Muscle of leg (tissue), 16 donors: ENCODE measurements at places on chromosomes 2 and 18. TPM values are rescaled to one million over a fixed set of nuclear protein-coding genes. Genes with fewer than 3 reads are reported as not detected.

Gene LIMS2
- 7.7 TPM for total RNA-seq

Gene EVX2
- total RNA-seq: 0.18 TPM

- no peak for DNase-seq
- no peaks in the 10 kb centered on the region for H3K4me1 ChIP-seq
- H3K27ac ChIP-seq: no peak overlapping the region
These were observed 463.5 kb upstream of the NETO1 start for GRCh38 chr18:73331212-73331772.

Gene ITM2C
- total RNA-seq: 101 TPM

Gene ZC3H6
- total RNA-seq: 8.2 TPM

GRCh38 chr2:88049622-88050021 lies 6.0 kb downstream of the KRCC1 start:
- no peaks in the 10 kb centered on the region for H3K36me3 ChIP-seq
- peaks cover 7% of the 10 kb centered on the region for H3K4me1 ChIP-seq
- H3K27me3 ChIP-seq: no peaks in the 10 kb centered on the region
- no peak for DNase-seq
- H3K4me3 ChIP-seq: no peak overlapping the region

DNA sequence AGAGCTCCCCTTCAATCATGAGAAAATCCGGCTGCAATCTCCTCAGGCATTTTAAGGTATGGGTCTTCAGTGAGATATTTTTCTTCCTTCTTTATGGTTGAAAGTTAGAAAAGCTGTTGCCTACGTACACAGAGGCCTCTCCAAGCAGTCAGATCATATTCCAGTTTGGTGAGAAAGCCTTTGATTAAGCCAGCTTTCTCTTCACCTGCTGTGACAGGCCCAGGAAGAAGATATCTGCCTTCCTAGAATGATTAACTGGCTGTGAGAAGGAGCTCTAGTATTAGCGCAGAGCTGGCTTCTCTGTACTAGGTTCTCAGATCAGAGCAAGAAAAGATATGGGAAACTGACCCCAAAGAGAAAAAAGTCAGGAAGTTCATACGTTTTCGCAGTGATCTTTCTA lies 585.0 kb upstream of the CHAC2 start:
- H3K27ac ChIP-seq: no peak overlapping the region
- no peaks in the 10 kb centered on the region for H3K27me3 ChIP-seq
- no peaks in the 10 kb centered on the region for H3K36me3 ChIP-seq
- no peak for DNase-seq

DNA sequence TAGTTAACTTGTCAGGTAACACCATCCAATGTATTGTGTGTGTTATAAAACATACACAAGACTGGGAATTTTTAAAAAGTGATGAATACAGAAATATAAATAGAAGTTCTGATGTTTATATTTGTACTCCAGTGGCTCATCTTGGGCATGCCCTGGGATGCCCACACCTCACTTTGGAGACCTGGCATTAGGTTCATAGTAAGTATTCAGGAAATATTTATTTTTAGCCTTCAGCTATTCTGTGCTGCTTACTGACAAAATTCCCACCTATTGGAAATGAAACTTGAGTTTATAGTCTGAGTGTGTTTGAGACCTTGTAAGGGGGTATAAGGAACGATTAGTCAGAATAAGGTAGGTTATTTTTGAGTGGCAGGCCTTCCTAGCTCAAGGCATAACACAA lies 67.5 kb downstream of the MYO1B start:
- H3K27me3 ChIP-seq: no peaks in the 10 kb centered on the region
- DNase-seq: no peak
- H3K4me1 ChIP-seq: peaks cover 1% of the 10 kb centered on the region
- H3K27ac ChIP-seq: no peak overlapping the region
- no peak overlapping the region for H3K4me3 ChIP-seq

DNA sequence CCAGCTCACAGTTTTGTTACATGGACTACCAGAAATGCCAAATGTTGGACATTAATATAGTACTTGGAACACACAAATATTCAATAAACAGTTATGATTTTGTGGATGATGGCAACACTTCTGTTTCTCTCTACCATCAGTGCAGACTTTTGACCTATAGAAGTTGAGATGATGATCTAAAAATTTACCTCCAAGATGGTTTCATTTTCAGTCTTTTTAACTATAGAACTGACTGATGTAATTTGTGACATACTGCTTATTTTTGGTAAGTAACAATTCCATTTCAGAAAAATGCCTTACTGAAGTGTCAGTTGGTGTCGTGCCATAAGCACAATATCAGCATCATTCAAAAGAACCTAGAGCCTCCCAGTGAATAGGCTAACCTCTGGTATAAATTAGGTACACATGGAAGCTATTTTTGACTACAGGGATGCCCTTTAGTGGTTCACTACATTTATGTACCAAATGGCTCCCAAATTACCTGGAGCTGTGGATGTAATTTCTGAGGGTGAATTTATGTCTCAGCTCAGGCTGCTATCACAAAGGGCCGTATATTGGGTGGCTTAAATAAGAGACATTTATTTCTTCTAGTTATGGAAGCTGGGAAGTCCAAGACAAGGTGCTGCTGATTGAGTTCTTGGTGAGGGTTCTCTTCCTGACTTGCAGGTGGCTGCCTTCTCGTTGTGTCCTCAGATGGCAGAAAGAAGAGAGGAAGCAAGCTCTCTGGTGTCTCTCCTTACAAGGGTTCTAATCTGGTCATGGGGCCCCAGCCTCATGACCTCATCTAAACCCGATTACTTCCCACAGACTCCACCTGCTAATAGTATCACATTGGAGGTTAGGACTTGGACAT lies 66.5 kb downstream of the ALPK2 start:
- no peaks in the 10 kb centered on the region for H3K27me3 ChIP-seq
- DNase-seq: no peak
- H3K4me1 ChIP-seq: peaks cover 9% of the 10 kb centered on the region
- no peaks in the 10 kb centered on the region for H3K36me3 ChIP-seq
- H3K4me3 ChIP-seq: no peak overlapping the region
- H3K27ac ChIP-seq: no peak overlapping the region

- H3K27me3 ChIP-seq: no peaks in the 10 kb centered on the region
- no peaks in the 10 kb centered on the region for H3K36me3 ChIP-seq
These were observed 80.8 kb downstream of the GAREM1 start for GRCh38 chr18:32389858-32390257.

DNA sequence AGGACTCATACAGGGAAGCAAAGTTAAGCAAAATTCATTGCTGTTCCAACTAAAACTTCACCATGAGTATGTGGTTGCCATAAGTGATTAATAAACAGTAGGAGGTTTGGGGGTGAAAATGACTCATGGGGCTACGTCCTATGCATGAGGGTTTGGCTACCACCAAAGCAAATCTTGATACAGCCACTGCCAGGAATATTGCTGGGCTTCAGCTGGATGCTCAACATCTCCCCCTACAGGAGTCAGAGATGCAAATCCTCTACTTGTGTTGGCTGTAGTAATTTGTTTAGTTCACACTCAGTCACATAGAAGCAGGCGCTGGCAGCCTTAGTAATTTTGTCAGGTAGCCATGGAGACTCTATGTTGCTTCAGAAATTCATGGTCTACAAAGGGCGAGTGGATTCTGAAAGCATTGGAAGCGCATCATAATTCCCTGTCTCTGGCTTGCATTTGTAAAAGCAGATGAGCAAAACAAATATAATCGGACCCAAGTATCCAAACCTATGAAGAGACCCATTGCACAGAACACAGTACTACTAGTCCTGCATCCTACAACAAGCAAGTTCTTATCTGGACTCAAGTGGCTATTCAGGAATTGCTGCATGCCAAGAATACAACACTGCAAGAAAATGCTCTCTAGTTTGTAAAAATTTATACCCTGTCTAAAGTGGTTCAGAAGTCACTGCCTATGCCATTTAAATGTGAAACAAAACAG lies 76.0 kb downstream of the CD28 start:
- H3K4me3 ChIP-seq: no peak overlapping the region
- H3K36me3 ChIP-seq: no peaks in the 10 kb centered on the region
- peak; percentile 65 for DNase-seq

Gene IL1R2
- 0.18 TPM for total RNA-seq

GRCh38 chr2:73451263-73451972 lies 65.8 kb downstream of the ALMS1 start:
- H3K27ac ChIP-seq: no peak overlapping the region
- no peak overlapping the region for H3K4me3 ChIP-seq
- H3K36me3 ChIP-seq: peaks cover 36% of the 10 kb centered on the region
- peaks cover 6% of the 10 kb centered on the region for H3K4me1 ChIP-seq
- DNase-seq: peak; percentile 14

Gene CFC1B
- total RNA-seq: not detected

DNA sequence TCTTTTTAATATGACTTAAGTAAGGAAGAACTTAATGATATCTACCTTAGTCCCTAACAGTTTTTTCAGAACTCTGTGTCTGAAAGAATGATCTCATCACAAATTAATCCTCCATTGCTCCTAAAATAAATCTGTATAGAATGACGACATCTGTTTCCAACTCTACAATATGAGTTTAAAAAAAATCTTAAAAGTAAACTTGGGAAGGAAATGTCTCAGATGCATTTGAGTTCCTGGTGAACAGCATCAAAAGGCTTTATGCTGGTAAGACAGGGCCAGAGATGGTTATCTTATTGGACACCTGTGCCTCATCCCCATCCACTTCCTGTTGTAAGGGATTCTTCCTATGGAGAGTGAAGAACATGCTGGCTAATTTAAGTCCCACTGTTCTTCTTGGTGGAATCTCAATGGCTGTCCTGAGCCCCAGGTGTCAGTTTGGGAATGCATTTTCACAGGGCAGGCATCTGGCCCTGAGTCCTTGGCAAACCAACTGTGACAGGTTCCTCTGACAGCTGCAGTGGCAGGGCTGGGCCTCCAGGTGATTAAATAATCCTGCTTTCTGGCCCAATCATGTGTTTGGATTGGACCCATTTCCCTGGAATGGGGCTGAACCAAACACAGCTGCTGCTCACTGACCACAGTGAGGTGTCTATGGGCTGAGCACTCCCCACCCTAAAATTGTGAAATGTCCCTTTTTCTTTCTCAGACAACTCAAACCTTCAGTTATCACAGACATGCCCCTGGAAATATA lies 12.9 kb upstream of the NCKAP5 start:
- peak; percentile 63 for DNase-seq
- no peaks in the 10 kb centered on the region for H3K27me3 ChIP-seq
- H3K27ac ChIP-seq: peak overlapping the region; percentile 4
- peaks cover 11% of the 10 kb centered on the region for H3K4me1 ChIP-seq
- H3K36me3 ChIP-seq: no peaks in the 10 kb centered on the region

- no peak overlapping the region for H3K4me3 ChIP-seq
- no peak overlapping the region for H3K27ac ChIP-seq
- no peaks in the 10 kb centered on the region for H3K4me1 ChIP-seq
These were observed 474.6 kb downstream of the EPHA4 start for GRCh38 chr2:221097568-221097915.

- DNase-seq: peak; percentile 8
- no peaks in the 10 kb centered on the region for H3K4me1 ChIP-seq
- H3K27ac ChIP-seq: no peak overlapping the region
- H3K36me3 ChIP-seq: no peaks in the 10 kb centered on the region
- H3K4me3 ChIP-seq: no peak overlapping the region
- H3K27me3 ChIP-seq: no peaks in the 10 kb centered on the region
These were observed 613.3 kb downstream of the TSN start for GRCh38 chr2:122368576-122369243.

Gene CAMKMT
- total RNA-seq: 4.4 TPM

GRCh38 chr2:197669077-197669476 lies 6.3 kb downstream of the RFTN2 start:
- H3K4me3 ChIP-seq: no peak overlapping the region
- peaks cover 4% of the 10 kb centered on the region for H3K4me1 ChIP-seq
- no peak overlapping the region for H3K27ac ChIP-seq
- peaks cover 8% of the 10 kb centered on the region for H3K36me3 ChIP-seq

DNA sequence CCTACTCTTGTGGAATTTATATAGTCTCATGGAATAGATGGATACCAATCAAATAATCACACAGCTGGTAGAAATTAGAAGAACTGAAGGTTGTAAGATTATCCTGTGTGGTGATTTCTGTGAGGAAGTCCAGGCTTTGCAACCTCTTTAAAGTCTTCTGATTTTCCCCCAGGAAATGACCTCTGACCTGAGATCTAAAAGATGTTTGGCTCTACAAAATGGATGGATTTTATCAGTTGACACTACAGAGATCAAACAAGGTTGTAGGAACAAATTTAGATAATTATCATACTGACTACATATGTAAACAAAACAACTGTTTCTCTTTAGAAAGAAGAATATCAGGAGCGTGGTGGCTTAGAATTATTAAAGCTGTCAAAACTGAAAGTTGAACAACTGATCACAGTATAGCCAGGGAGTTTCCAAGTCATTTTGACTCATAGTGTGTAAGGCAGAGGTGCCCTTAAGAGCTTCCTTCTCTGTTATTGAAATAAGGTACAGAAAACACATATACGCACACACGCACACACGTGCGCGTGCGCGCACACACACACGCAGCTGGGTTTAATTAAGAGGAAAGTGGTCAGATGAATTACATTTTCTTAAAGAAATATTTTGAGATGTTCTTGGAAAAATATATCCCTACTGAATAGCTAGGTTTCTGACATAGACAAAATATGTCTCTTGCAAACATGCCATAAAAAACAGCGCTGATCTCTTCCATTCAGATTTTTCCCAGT lies 35.5 kb upstream of the PELI1 start:
- H3K4me1 ChIP-seq: no peaks in the 10 kb centered on the region
- no peak overlapping the region for H3K4me3 ChIP-seq
- H3K27ac ChIP-seq: peak overlapping the region; percentile 37

DNA sequence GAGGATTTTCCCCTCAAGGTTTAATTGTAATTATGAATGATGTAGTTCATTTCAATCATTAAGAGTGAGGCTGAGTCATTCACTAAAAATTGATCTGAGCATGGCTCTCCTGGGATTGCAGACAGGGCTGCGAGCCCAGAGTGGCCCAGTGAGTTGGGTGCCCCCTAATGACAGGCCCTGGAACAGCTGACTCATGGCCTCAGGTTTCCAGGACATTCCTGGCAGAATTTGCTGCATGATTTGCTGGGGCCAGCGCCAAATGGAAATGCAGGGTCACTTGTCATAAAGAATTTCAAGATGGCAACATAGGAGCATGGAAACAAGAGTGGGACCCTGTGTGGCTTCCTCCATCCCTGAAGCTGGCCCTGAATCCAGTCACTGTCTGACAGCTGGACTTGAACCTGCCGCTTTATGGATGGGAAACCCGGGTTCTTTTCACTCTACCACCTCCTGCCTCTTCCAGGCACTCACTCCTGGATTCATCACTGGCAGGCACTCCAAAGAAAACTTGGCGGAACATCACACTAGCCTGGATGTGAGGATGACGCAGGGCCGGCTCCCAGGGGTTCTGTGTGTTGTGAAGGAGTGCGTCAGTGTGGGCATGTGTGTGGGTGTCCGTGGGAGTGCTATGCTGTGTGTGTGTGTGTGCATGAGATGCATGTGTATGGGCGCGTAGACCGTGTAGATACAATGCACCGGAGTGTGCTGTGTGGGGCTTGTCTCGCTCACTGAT lies 15.2 kb downstream of the OTOF start:
- no peaks in the 10 kb centered on the region for H3K27me3 ChIP-seq
- no peak overlapping the region for H3K4me3 ChIP-seq
- H3K4me1 ChIP-seq: peaks cover 12% of the 10 kb centered on the region
- no peak overlapping the region for H3K27ac ChIP-seq
- peak; percentile 38 for DNase-seq
- peaks cover 13% of the 10 kb centered on the region for H3K36me3 ChIP-seq

- peak overlapping the region; percentile 18 for H3K27ac ChIP-seq
- DNase-seq: peak; percentile 53
- H3K4me1 ChIP-seq: peaks cover 20% of the 10 kb centered on the region
- no peak overlapping the region for H3K4me3 ChIP-seq
These were observed 4.7 kb upstream of the DNAJB2 start for GRCh38 chr2:219274361-219274921.

- peaks cover 2% of the 10 kb centered on the region for H3K36me3 ChIP-seq
- H3K27me3 ChIP-seq: no peaks in the 10 kb centered on the region
- DNase-seq: peak; percentile 86
These were observed 14.3 kb downstream of the IMPA2 start for GRCh38 chr18:11995445-11996189.

GRCh38 chr2:156379071-156379470 lies 46.5 kb upstream of the NR4A2 start:
- no peak for DNase-seq
- H3K4me1 ChIP-seq: no peaks in the 10 kb centered on the region
- H3K27ac ChIP-seq: no peak overlapping the region
- no peaks in the 10 kb centered on the region for H3K27me3 ChIP-seq
